ENCODE measurements at places on chromosomes 3 and 15.

GRCh38 chr3:8532251-8532871 is 30.7 kb downstream of the LMCD1 start:
- no peak for DNase-seq

- DNase-seq: peak; percentile 10
Observed at GRCh38 chr3:55014081-55014480, 86.2 kb upstream of the LRTM1 start.

- DNase-seq: no peak
Observed at GRCh38 chr3:51684971-51685751, 14.1 kb downstream of the TEX264 start.

- DNase-seq: no peak
Observed at GRCh38 chr3:186239321-186239720, 122.7 kb downstream of the DGKG start.

DNA sequence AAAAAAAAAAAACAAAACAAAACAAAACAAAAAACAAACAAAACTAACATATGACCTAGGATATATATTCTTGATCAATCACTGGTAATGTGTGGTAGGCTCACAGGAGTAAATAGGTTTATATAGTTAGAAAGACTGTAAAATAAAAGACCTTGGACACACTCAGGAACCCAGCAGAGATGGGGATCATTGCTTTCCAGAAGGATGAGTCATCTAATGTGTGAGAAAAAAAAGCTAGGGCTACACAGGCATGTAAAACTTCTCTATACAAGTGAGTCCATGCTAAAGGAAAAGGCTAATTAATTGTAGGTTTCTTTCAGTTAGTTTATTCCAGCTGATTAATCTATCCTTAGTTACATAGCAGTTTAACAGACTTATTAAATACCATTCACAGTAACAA is 710.3 kb upstream of the ARPP21 start:
- DNase-seq: no peak

GRCh38 chr3:107456501-107456900 is 66.3 kb upstream of the BBX start:
- DNase-seq: no peak

- DNase-seq: peak; percentile 22
Observed at GRCh38 chr3:127158614-127159229, 34.2 kb upstream of the PRR23E start.
